ENCODE measurements at places on chromosomes 6 and 20.

GRCh38 chr20:31523361-31524283 is 9.4 kb downstream of the HM13 start:
- no peak for DNase-seq

DNA sequence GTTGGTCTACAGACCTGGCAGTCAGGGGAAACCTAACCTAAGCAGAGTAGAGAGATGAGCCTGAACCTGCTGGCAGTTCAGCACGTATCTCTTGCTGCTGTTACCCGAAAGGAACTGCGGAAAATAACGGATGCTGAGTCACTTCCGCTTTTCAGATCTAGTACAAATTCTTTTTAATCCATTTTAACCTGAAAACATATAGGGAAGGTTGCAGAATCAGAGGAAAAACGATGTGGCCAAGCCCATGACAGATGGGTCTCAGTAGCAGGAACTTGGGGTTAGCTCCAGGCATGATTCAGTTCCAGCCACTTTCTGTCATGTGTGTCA is 351.9 kb upstream of the PRND start:
- DNase-seq, result no peak

DNA sequence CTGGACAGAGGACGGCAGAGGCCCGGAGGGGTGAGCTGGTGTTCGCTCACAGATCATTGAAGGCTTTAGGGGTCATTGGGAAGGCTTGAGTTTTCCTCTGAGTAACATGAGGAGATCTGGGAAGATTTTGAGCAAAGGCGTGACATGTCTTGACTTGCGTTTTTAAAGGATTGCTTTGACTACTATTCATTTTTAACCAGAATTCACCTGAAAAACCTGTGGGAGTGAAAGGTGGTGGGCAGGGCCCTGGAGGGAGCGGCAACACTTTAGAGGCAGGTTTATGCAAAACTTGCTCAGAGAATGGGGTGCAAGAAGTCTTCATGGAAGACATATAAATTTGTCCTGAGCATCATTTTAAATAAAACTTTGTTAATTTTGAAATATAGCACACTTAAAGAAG is 72.2 kb upstream of the EEF1E1 start:
- DNase-seq, result no peak

GRCh38 chr20:40892642-40893041 is 136.0 kb upstream of the TOP1 start:
- DNase-seq, result no peak

DNA sequence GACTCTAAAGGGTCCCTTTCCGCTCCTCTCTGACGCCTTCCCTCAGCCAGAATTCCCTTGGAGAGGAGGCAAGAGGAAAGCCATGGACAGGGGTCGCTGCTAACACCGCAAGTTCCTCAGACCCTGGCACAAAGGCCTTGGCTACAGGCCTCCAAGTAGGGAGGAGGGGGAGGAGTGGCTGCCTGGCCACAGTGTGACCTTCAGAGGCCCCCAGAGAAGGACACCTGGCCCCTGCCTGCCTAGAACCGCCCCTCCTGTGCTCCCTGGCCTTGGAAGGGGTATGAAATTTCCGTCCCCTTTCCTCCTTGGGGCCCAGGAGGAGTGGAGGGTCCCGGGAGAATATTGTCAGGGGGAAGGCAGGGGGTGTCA is 2.7 kb downstream of the VEGFA start:
- no peak for DNase-seq

DNA sequence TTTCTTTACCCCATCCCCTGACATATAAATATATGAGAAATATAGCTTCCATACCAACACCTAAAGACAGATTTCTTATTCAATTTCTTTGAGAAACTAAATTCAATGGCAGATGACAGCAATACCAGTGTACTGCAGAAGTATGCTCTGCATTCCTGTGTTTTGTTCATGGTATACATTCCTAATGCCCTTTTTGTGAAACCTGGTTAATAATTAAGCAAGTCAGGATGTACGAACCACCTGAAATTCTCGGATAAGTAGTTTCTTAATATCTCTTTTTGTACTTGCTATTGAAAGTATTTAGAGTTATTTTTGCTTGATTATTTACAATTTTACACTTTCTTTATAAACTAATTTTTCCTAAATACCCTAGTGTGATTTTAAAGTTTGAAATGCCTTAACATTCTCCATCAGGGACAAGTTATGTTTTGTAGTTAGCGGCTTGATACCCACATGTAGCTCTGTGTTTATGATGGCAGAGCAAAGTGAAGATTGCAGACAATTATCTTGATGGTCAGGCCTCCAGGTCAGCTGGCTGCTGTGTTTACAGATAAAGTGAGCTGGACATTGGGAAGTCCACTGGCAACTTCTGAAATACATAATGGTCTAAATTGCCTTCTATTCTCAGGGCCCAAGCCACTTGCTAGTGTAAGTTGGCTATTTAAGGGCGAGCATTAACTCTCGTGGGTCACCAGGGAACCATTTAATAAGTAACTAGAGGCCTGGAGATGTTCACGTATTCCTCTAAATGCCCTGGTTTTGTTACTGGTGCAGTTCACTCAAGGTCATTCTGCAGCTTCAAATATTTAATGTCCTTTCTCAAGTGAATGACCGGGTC is 58.2 kb downstream of the PLCB1 start:
- no peak for DNase-seq

- no peak for DNase-seq
Measured at GRCh38 chr6:125943528-125944433, 12.8 kb upstream of the HINT3 start.

DNA sequence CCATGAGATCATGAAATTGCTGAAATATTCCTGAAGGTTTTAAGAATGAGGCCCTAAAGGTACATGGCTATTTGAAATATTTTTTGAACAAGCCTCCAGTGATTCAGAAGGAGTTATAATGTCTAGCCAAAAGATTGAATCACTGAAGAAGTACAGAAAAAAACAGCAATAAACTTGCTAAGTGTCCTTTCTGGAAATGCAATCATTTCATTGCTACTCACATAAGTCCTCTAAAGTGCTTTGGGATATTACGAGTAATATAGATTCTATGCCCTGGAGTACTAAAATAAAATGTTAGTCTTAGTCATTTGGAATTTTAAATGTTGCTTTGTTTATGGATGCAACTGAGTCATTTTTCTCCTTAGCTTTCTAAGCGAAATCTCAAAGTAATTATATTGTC is 32.7 kb downstream of the CENPW start:
- no peak for DNase-seq

DNA sequence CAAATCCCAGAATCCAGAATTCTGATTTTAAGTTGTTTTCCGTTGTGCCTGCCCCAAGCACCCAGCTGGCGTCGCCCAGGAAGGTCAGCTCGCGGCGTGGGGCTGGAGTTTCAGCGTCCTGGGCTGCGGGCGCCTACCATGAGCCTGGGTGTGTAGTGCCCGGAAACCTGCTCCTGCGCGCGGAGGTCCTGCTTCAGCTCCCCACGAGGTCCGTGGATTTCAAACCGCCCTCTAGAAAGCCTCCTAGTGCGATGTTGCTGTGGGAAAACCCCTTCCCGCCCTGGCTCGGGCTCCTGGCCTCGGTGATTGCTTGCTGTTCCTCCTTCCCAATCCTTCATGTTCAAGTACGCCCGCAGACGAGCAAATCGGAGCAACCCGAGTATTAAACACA is 51.3 kb upstream of the NRN1 start:
- DNase-seq, result no peak

GRCh38 chr6:53284901-53285300 is 63.8 kb downstream of the ELOVL5 start:
- no peak for DNase-seq

DNA sequence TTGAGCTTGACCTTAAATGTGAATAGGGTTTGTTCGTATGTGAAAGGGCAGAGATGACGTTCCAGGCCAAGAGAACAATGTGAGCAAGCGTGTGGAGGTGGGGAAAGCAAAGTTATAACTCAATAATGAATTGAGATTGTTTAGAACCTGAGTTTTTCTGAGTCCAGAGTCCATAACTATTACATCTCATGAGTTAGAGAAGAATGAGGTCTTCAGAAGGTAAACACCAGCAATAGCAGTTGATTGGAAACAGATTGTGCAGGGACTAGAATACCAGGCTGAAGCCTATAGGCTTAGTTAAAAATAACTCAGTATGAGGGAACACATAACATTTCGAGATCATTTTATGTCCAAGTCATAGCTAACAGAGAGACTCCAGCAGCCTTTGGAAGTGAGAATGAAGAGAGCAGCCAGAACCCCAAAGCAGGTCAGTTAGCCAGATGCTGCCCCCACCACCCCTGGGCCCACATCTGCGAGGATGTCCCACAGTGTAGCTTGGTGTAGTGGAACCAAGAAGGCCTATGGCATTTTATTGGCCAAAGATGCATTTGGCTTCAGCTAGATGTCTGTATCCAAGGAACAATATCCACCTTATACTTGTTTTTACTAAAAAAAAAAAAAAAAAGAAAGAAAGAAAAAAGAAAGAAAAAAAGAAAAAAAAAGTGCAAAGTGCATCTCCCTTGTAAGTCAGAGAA is 121.7 kb downstream of the TNFRSF21 start:
- no peak for DNase-seq

Measured in activated effector memory CD4-positive, alpha-beta T cell treated with anti-CD3 and anti-CD28 coated beads, Interleukin-2, amount 50 U/mL, for 16 hours (primary cell).